ENCODE measurements at places on chromosomes 1 and 21.

- no peak overlapping the region for H3K27ac ChIP-seq
- H3K27me3 ChIP-seq, result no peaks in the 10 kb centered on the region
- H3K36me3 ChIP-seq, result no peaks in the 10 kb centered on the region
- no peak for DNase-seq
- H3K4me1 ChIP-seq, result peaks cover 8% of the 10 kb centered on the region
These were observed 91.7 kb downstream of the DTL start for GRCh38 chr1:212127221-212127620.

GRCh38 chr1:59017501-59018231, 233.8 kb upstream of the JUN start:
- peaks cover 2% of the 10 kb centered on the region for H3K36me3 ChIP-seq
- no peak overlapping the region for H3K4me3 ChIP-seq
- peaks cover 4% of the 10 kb centered on the region for H3K27me3 ChIP-seq
- peaks cover 14% of the 10 kb centered on the region for H3K4me1 ChIP-seq
- H3K27ac ChIP-seq, result no peak overlapping the region
- DNase-seq, result no peak

DNA sequence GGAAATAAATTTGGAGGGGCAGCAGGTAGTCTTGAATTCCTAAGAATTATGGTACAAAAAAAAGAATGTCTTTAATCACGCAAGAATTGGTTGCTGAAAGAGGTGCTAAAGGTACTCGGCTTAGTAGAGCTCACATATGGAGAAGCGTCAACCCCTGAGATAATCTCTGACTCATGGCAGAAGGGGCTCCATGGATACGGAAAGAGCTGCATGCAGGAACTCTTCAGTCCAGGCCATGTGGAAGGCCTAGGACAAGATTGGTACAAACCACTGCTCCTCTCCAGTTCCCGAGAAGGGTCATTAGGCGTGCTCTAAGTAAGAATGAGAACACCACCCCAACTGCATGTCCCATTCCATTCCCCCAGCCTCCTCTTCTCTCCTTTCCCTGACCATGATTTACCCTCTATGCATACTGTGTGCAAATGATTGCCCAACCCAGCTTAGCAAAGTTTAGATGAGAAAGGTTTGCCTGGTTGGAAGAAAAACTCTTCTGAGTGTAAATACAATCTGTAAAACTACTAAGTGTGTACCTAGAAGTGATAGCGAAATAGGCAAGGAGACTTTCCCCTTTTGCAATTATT, 10.9 kb downstream of the GJA8 start:
- DNase-seq, result no peak
- no peak overlapping the region for H3K4me3 ChIP-seq
- H3K27me3 ChIP-seq, result peaks cover 51% of the 10 kb centered on the region
- H3K36me3 ChIP-seq, result peaks cover 7% of the 10 kb centered on the region

DNA sequence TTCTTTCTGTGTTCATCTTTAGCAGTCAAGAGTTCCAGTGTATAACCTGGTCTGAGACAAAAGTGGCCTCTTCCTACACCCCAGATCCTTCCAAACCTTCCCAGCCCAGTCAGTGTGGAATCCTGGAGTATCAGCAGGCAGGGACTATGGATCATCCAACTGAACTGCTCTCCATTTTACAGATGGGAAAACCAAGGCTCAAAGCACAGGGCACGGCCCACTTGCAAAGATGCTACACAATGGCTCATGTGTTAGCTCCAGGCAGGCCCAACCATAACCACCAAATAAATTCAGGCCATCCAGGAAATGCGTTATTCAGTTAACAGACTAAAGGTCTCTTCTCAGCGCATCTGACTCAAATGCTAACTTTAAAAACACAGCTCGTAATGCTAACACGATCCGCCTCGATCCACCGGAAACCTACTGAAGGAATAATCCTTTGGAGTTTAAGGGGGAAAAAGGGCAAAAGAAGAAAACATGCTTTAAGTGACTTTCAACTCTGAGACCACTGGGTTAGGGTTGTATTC, 7.1 kb downstream of the GLIS1 start:
- H3K4me3 ChIP-seq, result no peak overlapping the region
- no peaks in the 10 kb centered on the region for H3K4me1 ChIP-seq
- peaks cover 54% of the 10 kb centered on the region for H3K27me3 ChIP-seq
- H3K36me3 ChIP-seq, result no peaks in the 10 kb centered on the region
- H3K27ac ChIP-seq, result no peak overlapping the region

GRCh38 chr1:206925106-206925736, 3.5 kb upstream of the FCMR start:
- H3K4me1 ChIP-seq, result peaks cover 21% of the 10 kb centered on the region
- no peak for DNase-seq
- peaks cover 2% of the 10 kb centered on the region for H3K36me3 ChIP-seq
- no peak overlapping the region for H3K27ac ChIP-seq
- H3K27me3 ChIP-seq, result no peaks in the 10 kb centered on the region

- no peak for DNase-seq
- H3K27ac ChIP-seq, result peak overlapping the region; percentile 93
- H3K4me3 ChIP-seq, result no peak overlapping the region
- no peaks in the 10 kb centered on the region for H3K36me3 ChIP-seq
- H3K4me1 ChIP-seq, result peaks cover 41% of the 10 kb centered on the region
- no peaks in the 10 kb centered on the region for H3K27me3 ChIP-seq
These were observed 24.9 kb upstream of the C1orf105 start for GRCh38 chr1:172395576-172395975.

GRCh38 chr1:117368116-117369108, 1.2 kb downstream of the MAN1A2 start:
- H3K36me3 ChIP-seq, result no peaks in the 10 kb centered on the region
- H3K4me3 ChIP-seq, result peak overlapping the region; percentile 97
- no peak for DNase-seq
- H3K27me3 ChIP-seq, result no peaks in the 10 kb centered on the region

DNA sequence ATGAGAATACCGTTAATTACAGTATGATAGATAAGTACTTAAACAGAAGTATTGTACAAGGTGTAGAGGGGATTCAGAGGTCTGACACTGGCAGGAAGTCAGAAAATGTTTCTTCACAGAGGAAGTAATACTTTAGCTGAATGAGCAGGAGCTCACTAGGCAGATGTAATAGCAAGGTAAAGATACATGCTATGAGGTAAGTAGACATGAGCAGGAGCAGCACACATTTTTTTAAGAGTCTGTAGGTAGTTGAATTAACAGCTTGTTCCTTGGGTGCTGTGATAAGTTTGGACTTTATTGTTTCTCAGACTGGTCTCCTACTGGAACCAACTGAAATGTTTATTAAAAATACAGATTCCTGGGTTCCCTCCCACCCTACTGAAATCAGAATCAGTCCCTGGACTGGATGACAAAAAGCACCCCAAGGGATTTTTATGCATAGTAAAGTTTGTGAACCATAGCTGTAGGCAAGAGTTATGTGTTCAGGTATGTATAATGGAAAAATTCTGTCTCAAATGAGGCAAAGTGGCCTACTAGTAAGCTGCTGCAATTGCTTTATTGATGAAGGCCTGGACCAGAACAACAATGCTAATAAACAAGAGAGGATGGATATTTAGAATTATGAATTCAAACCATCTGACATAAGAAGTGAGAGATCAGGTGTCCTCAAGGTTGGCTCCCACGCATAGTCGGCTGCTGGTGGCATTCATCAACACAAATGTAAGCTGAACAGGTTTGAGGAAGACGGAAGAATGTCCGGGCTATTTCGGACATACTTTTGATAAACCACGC, 902 bp downstream of the AP4B1 start:
- DNase-seq, result no peak
- peak overlapping the region; percentile 99 for H3K27ac ChIP-seq
- peak overlapping the region; percentile 100 for H3K4me3 ChIP-seq
- peaks cover 5% of the 10 kb centered on the region for H3K36me3 ChIP-seq
- no peaks in the 10 kb centered on the region for H3K27me3 ChIP-seq

- no peak for DNase-seq
- H3K27me3 ChIP-seq, result no peaks in the 10 kb centered on the region
- H3K4me1 ChIP-seq, result peaks cover 14% of the 10 kb centered on the region
These were observed 12.6 kb downstream of the CREG1 start for GRCh38 chr1:167541003-167541402.

- H3K27me3 ChIP-seq, result peaks cover 46% of the 10 kb centered on the region
- DNase-seq, result no peak
- no peaks in the 10 kb centered on the region for H3K36me3 ChIP-seq
- peaks cover 5% of the 10 kb centered on the region for H3K4me1 ChIP-seq
These were observed 92.9 kb upstream of the BARHL2 start for GRCh38 chr1:90809996-90810395.

- no peaks in the 10 kb centered on the region for H3K36me3 ChIP-seq
- no peak for DNase-seq
- no peaks in the 10 kb centered on the region for H3K4me1 ChIP-seq
- H3K27me3 ChIP-seq, result peaks cover 33% of the 10 kb centered on the region
- H3K27ac ChIP-seq, result no peak overlapping the region
These were observed 21.3 kb upstream of the GRIK3 start for GRCh38 chr1:37055631-37056030.

GRCh38 chr1:183920651-183921050, 115.7 kb downstream of the RGL1 start:
- no peak for DNase-seq
- no peak overlapping the region for H3K4me3 ChIP-seq
- H3K27ac ChIP-seq, result no peak overlapping the region
- H3K27me3 ChIP-seq, result no peaks in the 10 kb centered on the region
- H3K36me3 ChIP-seq, result peaks cover 8% of the 10 kb centered on the region
- H3K4me1 ChIP-seq, result peaks cover 8% of the 10 kb centered on the region

GRCh38 chr1:85838238-85838637, 130.0 kb upstream of the ZNHIT6 start:
- H3K36me3 ChIP-seq, result no peaks in the 10 kb centered on the region
- H3K27me3 ChIP-seq, result peaks cover 12% of the 10 kb centered on the region
- H3K27ac ChIP-seq, result no peak overlapping the region
- no peak for DNase-seq
- H3K4me1 ChIP-seq, result no peaks in the 10 kb centered on the region

- H3K4me1 ChIP-seq, result peaks cover 24% of the 10 kb centered on the region
- peaks cover 3% of the 10 kb centered on the region for H3K36me3 ChIP-seq
- H3K27me3 ChIP-seq, result no peaks in the 10 kb centered on the region
- H3K4me3 ChIP-seq, result no peak overlapping the region
These were observed 756 bp downstream of the RLF start for GRCh38 chr1:40161888-40162397.

GRCh38 chr1:19206947-19207346, 3.1 kb downstream of the UBR4 start:
- H3K27me3 ChIP-seq, result no peaks in the 10 kb centered on the region
- H3K27ac ChIP-seq, result no peak overlapping the region
- H3K36me3 ChIP-seq, result peaks cover 5% of the 10 kb centered on the region
- peaks cover 57% of the 10 kb centered on the region for H3K4me1 ChIP-seq
- no peak for DNase-seq

DNA sequence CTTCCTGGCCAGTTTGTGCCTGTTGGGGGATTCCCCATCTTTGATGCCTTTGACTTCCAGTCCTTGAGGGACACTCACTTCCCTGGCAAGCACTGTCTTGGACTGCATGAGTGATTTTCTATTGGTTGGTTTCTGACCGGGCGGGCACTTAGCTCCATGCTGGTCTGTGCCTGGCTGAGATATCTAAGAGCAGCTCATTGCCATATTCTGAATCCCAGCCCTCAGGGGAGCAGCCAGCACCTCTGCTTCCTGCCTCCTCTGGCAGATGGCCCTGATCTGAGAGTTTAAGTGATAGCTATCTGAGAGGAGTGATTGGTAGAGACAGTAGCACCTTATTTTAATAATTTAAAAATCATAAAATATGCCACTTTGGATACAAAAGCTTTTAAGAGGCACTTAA, 52.5 kb downstream of the DISC1 start:
- H3K36me3 ChIP-seq, result peaks cover 3% of the 10 kb centered on the region
- no peak overlapping the region for H3K27ac ChIP-seq
- peaks cover 12% of the 10 kb centered on the region for H3K4me1 ChIP-seq
- no peaks in the 10 kb centered on the region for H3K27me3 ChIP-seq
- no peak for DNase-seq

- H3K4me1 ChIP-seq, result no peaks in the 10 kb centered on the region
- no peak for DNase-seq
- H3K27me3 ChIP-seq, result peaks cover 51% of the 10 kb centered on the region
- H3K4me3 ChIP-seq, result no peak overlapping the region
These were observed 90.5 kb upstream of the ADAR start for GRCh38 chr1:154698320-154699096.

GRCh38 chr1:24692351-24692980, 49.4 kb downstream of the SRRM1 start:
- peak overlapping the region; percentile 66 for H3K4me3 ChIP-seq
- no peak for DNase-seq
- no peaks in the 10 kb centered on the region for H3K27me3 ChIP-seq
- peaks cover 9% of the 10 kb centered on the region for H3K4me1 ChIP-seq
- no peaks in the 10 kb centered on the region for H3K36me3 ChIP-seq

GRCh38 chr1:8090241-8090702, 64.2 kb upstream of the ERRFI1 start:
- DNase-seq, result no peak
- no peak overlapping the region for H3K4me3 ChIP-seq
- H3K27ac ChIP-seq, result no peak overlapping the region
- H3K27me3 ChIP-seq, result peaks cover 23% of the 10 kb centered on the region
- peaks cover 5% of the 10 kb centered on the region for H3K36me3 ChIP-seq

GRCh38 chr1:54973205-54973921, 7.1 kb upstream of the TMEM61 start:
- H3K4me3 ChIP-seq, result no peak overlapping the region
- H3K36me3 ChIP-seq, result peaks cover 14% of the 10 kb centered on the region
- DNase-seq, result no peak
- H3K4me1 ChIP-seq, result peaks cover 4% of the 10 kb centered on the region

DNA sequence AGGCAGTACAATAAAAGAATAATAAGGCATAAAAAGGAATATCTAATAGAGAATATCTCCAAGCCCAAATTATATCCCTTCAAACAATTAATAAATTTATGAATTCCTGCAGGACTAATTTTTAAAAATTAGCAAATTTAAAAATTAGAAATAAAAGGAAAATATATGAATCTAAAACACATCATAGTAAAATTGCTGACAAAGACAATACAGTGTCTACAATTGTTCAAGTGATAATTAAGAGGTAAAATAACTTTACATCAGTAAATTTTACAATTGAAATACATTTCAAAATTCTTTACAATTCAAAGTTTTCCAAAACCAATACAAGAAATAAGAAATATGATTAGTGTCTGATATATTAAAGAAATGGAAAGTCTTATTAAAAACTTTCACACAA, 22.8 kb upstream of the OLFM3 start:
- no peaks in the 10 kb centered on the region for H3K36me3 ChIP-seq
- no peak overlapping the region for H3K4me3 ChIP-seq
- H3K27me3 ChIP-seq, result no peaks in the 10 kb centered on the region
- no peak for DNase-seq
- no peak overlapping the region for H3K27ac ChIP-seq
- H3K4me1 ChIP-seq, result no peaks in the 10 kb centered on the region

DNA sequence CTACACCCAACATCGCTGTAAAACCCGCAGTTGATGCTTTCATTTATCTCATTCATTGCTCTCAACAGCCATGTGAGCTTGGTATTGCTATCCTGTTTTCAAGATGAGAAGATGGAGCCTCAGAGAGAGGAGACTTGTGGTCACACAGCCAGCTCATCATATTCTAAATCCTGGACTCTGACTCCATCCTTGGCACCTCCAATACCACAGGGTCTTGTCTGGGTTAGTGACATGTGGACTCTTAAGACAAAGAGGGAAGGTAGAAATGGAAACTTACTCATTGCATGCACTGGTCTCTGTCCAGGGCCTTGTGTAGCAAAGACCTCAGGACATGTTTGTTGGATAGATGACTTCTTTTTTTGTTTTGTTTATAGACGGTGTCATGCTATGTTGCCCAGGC, 7.0 kb upstream of the RNF19B start:
- H3K4me1 ChIP-seq, result peaks cover 9% of the 10 kb centered on the region
- no peak overlapping the region for H3K27ac ChIP-seq
- H3K4me3 ChIP-seq, result peak overlapping the region; percentile 65
- no peak for DNase-seq

- no peaks in the 10 kb centered on the region for H3K27me3 ChIP-seq
- no peak overlapping the region for H3K27ac ChIP-seq
- no peak for DNase-seq
- peaks cover 6% of the 10 kb centered on the region for H3K4me1 ChIP-seq
- no peaks in the 10 kb centered on the region for H3K36me3 ChIP-seq
These were observed 11.2 kb upstream of the S100B start for GRCh38 chr21:46616050-46616449.
